Endothelial cell (in vitro differentiated cells): ENCODE measurements at places on chromosomes 1 and 21.

DNA sequence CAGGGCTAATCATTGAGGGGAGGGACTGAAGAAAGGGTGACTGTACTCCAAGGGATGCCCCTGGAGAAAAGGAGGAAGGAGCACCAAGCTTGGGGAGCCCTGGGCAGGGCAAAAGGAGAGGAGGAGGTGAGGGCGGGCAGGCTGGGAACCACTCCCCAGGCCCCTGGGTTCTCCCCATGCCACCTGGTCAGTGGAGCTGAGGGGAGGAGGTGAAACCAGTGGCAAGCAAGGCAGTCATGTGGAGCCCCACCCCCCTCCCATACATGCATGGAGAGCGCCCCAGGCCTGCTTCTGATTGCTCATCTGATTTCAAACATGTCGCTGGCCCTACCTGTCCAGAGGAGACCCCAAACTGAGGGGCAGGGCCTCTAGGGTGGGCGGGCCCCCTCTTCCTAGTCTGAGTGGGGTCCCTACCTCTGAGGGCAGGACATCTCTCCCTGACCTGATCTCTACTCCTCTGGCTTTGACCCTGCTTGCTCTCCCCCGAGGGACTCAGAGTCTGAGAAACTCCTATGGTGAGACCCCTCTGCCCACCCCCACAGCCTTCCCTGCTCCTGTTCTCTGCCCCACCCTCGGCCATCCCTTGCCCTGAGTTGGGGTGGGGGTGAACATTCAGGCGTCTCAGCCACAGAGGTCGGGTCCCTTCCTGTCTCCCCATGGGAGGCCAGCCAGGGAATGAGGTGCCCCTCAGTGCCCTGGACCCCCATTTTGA lies 18.6 kb downstream of the INSRR start:
- no peak for DNase-seq

- no peak for DNase-seq
Observed at GRCh38 chr1:226568975-226569741, 20.6 kb downstream of the STUM start.

DNA sequence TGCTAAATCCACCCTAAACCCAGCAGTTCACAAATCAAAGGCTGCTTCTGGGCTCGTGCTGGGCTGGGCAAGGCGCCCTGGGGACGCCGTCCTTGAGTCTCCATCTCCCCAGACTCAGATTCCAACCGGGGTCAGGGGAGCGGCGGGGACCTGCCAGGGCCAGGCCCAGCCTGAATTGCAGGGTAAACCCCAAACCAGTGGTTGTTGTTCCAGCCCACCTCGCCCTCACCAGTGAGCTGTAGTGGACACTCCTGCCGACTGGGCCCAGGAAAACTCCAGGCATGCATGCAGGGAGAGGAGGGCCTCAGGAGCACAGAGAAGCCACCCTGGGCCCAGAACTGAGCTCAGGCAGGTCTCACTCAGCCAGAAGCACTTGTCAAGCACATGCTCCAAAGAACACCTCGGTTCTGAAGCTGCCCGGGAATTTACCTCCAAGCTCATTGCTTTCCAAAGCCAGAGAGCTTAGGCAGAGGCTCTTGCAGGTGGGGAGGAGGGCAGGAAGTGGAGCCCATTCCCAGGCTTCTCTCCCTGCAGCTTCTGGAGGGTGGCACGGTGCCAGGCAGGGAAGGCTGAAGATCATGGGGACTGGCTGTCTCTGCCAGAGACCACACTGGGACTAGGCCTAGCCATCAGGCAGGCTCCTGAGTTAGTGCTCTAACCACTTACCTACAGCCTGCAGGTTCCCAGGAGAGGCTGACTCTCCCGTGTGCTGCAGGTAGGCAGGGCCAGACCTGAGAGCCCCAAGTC lies 437.0 kb downstream of the MATN1 start:
- no peak for DNase-seq

DNA sequence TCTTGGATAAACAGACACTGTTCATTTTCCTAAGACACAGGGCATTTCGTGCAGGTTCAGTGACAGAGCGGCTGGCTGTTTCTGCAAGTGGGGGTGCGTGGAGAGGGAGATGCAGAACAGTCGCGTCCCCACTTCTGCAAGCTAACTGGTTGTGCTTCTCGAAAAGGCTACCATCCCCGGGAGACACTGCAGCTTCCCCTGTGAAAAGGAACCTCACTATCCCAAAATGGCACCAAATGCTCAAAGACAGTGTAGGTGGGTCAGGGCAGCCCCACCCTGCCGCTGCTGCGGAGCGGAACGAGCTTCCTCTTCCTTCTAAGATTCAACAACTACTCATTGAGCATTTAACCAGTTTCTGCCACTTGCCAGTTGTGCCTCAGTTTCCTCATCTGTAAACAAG lies 19.2 kb upstream of the BACE2 start:
- no peak for DNase-seq

- DNase-seq, result no peak
Observed at GRCh38 chr1:234659538-234659937, 49.6 kb upstream of the IRF2BP2 start.

- DNase-seq, result no peak
Observed at GRCh38 chr1:34479731-34480130, 275.1 kb upstream of the GJB5 start.

GRCh38 chr21:42193721-42194120 lies 25.2 kb upstream of the ABCG1 start:
- DNase-seq, result no peak

GRCh38 chr1:164644774-164645644 lies 86.0 kb downstream of the PBX1 start:
- no peak for DNase-seq

DNA sequence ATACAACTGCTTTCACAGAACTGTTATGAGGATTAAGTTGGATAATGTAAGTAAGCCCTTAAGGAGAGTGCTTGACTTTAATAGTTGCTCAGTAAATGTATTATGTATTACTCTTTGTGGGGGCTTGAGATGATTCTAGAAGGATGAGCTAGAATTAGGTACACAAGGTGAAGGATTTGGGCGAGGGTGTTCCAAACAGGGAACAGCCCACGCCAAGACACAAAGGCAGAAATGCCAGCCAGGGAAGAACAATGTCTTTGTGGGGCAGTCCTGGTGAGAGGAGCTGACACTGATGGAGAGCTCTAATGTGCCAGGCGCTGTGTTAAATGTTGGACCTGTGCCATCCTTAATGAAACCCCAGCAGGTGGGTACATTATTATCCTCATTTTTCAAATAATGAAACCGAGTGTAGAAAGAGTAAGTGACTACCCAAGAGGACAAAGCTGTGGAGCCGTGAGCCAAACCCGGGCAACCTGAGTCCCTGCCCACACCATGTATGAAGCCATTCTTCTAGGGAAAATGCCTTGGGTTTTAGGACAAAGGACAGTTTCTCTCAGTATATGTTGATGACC lies 362.4 kb downstream of the HHAT start:
- no peak for DNase-seq

GRCh38 chr1:17861685-17862084 lies 106.6 kb downstream of the ACTL8 start:
- no peak for DNase-seq

GRCh38 chr1:31570906-31571305 lies 5.4 kb upstream of the TINAGL1 start:
- DNase-seq, result no peak

DNA sequence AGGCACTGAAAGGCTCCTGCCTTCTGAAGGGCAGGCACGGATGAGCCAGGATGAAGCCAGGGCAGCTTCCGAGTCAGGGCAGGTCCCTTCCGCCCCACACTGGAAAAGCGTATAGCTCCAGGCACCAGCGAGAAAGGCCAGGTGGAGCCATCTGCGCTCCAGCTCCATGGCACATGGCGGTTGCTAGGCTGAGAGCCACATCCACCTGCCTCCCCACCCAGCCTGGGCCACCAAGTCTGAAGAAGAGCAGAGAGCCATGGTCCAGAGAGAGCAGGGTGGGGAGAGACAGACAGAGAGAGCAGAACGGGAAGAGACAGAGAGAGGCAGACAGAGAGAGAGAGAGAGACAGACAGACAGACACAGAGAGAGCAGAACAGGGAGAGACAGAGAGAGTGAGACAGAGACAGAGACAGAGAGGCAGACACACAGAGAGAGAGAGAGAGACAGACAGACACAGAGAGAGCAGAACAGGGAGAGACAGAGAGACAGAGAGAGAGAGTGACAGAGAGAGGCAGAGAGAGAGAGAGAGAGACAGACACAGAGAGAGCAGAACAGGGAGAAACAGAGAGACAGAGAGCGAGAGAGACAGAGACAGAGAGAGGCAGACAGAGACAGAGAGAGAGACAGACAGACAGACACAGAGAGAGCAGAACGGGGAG lies 5.2 kb downstream of the FNDC10 start:
- DNase-seq, result no peak

DNA sequence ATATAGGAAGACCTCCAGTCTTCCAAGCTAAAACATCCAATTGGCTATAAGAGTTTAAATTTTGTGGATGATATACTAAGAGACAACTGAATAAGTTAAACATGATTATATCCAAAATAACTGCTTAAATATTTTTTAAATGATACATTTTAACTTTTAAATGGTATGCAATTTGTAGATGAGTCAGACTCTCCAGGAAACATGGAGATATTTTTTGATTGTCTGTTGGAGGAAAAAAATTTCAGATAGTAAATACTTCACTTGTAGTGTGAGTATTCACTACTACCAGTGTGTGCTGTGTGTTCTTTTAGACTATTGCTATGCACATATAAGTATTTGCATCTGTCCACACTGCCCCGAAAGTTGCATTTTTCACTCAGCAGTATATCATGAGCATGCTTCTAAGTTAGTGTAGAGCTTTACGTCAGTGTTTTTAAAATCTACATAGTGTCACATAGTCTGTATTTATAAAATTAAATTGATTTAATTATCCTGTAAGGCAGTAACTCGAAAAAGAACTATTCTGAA lies 91.1 kb downstream of the USP25 start:
- DNase-seq, result no peak

DNA sequence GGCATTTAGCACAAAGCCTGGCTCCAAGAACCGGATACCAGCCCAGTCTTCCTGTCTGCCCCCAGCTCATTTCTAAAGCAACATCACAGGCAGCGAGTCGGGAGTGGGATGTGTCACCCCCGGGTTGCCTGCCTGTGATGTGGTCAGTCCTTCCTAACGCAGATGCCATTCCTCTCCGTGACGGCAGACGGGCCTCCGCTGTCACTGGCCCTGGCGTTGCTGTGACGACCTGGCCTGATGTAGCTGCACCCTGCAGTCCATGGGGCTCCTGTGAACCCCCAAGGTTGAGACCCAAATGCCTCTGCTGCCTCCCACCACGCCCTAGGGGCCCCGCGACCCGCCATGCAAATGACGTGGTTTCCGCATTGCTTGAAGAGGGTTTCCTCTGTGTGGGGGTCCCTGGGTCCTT lies 12.3 kb downstream of the TNFRSF1B start:
- no peak for DNase-seq

GRCh38 chr1:185532856-185533255 lies 201.3 kb upstream of the HMCN1 start:
- DNase-seq, result no peak

DNA sequence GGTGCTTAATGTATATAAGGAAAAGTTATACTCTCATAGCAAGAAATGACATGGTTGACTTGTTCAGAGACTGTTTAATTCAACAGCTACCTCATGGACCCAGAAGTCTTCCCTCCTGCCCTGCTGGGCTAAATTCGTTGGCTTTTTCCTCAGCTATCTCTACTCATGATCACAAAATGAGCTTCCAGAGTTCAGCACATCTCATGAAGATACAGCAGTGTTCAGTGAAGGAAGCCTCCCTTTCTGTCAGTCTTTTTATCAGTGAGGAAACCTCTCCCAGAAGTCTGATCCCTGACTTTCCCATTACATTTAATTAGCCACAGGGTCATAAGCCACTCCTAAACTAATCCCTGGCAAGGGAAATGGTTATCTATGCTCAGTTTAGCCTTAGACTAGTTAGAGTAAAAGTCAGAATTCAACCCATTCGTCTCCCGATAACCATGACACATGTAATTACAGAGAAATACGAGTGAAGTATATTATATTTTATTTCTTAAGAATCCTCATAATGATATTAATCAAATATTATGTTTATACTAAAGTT lies 97.5 kb downstream of the DENND1B start:
- DNase-seq, result no peak

- no peak for DNase-seq
Observed at GRCh38 chr1:238745069-238745468, 641.3 kb upstream of the CHRM3 start.

GRCh38 chr1:66505671-66506392 lies 28.1 kb upstream of the SGIP1 start:
- no peak for DNase-seq

GRCh38 chr1:69321311-69321710 lies 246.4 kb upstream of the LRRC7 start:
- DNase-seq, result no peak

DNA sequence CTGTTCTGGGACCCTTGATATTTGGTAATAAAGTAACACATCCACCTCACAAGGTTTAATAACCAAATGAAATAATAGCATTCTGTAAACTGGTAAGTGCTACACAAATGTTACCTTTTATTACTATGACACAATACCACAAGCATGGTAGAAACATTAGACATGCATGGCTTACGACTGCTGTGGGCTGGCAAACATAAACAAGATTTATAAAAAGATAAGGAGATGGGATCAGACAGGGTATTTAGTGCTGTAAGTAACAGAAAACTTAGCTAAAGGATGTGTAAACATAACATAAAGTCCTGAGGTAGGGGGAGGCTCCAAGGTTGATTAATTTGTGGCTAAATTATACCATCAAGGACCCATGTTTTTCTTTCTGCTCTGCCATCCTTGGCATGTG lies 212.6 kb downstream of the BARHL2 start:
- no peak for DNase-seq

- DNase-seq, result no peak
Observed at GRCh38 chr21:45572783-45573451, 30.7 kb upstream of the SLC19A1 start.

DNA sequence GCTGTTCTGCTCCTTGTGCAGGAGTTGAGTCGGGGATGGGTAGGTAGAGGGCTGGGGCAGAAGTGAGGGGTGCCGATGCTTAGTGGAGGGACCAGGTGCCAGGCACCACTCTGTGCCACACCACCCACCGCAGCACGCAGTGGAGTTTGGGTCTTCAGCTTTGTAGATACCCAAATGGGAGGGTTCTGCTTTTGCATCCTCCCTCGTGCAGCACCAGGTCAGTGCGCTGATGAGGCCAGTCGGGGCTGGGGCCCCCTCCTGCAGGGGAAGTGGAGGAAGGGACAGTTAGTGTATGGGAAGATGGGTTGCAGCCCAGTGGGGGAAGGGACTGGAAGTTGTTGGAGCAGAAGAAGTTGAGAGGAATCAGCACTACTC lies 244.0 kb downstream of the RHOU start:
- DNase-seq, result no peak

DNA sequence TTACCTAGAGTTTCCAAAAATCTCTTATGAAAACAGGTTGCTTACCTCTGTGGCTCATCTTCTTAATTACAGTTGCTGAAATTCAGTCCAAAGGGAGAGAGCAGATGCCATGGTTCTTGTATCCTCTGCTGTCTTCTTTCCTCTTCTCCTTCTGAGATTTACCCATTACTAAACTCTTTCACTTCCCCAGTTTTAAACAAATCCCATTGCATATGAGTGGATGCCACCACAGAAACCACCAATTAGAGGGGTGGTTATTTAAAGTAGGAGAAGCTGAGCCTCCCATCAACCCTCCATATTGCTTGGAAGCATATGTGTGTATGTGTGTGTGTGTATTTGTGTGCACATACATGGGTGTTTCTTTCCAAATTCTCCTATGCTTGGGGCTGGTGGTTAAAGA lies 128.5 kb upstream of the KCNK1 start:
- no peak for DNase-seq

- no peak for DNase-seq
Observed at GRCh38 chr1:110237386-110238152, 27.5 kb downstream of the KCNC4 start.
